Fibroblast of lung (primary cell): ENCODE measurements at places on chromosomes 2 and 18. TPM values are rescaled to one million over a fixed set of nuclear protein-coding genes. Genes with fewer than 3 reads are reported as not detected.

DNA sequence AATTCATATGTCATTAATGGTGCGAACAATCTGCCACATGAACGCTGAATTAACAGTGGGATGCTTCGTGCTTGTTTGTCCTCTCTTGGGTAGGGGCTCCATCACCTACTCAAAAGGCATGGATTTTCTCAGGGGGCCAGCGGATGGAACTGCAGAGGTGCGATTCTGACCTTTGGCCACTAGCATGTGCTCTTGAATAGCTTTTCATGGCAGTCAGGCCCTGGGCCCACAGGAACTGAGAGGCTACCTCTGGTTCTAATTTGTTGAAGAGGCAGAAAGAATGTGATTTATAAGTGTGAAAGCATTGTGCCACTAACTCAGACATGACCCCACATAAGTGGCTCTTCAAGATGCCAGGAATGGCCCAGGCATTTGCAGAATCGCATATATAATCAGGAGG is 283.2 kb downstream of the INSIG2 start:
- DNase-seq = peak; percentile 59

GRCh38 chr18:46559946-46560670 is 96.9 kb downstream of the LOXHD1 start:
- DNase-seq = no peak

DNA sequence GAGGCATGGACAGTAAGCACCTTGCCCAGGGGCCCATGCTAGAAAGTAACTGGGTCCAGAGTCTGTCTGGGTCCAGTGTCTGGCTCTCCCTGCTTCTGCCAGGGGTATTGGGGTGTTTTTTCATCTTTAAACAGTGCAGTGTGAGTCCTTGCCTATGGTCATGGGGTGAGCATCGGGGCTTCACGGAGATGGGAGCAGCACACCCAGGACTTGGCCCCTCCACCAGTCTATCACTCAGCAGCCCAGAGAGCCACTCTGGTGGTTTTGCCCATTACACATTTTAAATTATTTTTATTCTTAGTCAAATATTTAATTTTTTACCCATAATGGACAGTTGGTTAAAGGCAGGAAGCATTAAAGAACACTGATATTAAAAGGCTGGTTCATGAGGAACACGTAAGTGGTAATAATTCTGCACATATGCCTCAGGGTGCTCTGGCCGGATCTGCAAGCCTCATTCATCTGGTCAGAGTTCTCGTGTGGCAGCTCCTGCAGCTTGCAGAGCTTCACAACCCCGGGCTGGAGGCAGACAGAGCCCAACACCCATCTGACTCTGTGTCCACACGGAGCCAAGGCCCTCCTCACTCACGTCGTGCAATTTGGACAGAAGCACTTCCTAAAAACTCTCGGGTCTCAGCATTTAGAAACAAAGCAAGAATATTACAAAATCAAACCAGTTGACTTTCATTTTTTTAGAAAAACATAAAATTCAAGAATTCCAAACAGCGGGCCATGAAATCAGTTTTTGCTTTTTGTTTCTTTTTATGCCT is 204.1 kb downstream of the CTIF start:
- peak; percentile 92 for DNase-seq

GRCh38 chr18:6363216-6363615 is 51.5 kb downstream of the L3MBTL4 start:
- DNase-seq = no peak

GRCh38 chr2:9830685-9831410 is 12.4 kb upstream of the TAF1B start:
- no peak for DNase-seq

LAMA3 gene
- total RNA-seq = 8.5 and 13.2 TPM in 2 replicates

COL4A3 gene
- total RNA-seq = 0.26 and 0.33 TPM in 2 replicates

MAP3K20 gene
- total RNA-seq = 120 and 138 TPM in 2 replicates

PRADC1 gene
- total RNA-seq = 6.7 and 11.7 TPM in 2 replicates

UGT1A5 gene
- not detected in 2 replicates for total RNA-seq
